NCI-H1092 treated with DMSO at 0.1 percent for 48 hours (cell line): ENCODE measurements at places on chromosomes 16 and 17.
A peak's percentile ranks its signal among the peaks of the same experiment; 100 is the strongest.

GRCh38 chr17:5672815-5673430, 88.6 kb upstream of the NLRP1 start:
- no peak for DNase-seq

GRCh38 chr17:45147581-45148182, 593 bp upstream of the HEXIM1 start:
- DNase-seq, result peak; percentile 96

GRCh38 chr16:27515874-27516353, 33.8 kb downstream of the GTF3C1 start:
- no peak for DNase-seq

DNA sequence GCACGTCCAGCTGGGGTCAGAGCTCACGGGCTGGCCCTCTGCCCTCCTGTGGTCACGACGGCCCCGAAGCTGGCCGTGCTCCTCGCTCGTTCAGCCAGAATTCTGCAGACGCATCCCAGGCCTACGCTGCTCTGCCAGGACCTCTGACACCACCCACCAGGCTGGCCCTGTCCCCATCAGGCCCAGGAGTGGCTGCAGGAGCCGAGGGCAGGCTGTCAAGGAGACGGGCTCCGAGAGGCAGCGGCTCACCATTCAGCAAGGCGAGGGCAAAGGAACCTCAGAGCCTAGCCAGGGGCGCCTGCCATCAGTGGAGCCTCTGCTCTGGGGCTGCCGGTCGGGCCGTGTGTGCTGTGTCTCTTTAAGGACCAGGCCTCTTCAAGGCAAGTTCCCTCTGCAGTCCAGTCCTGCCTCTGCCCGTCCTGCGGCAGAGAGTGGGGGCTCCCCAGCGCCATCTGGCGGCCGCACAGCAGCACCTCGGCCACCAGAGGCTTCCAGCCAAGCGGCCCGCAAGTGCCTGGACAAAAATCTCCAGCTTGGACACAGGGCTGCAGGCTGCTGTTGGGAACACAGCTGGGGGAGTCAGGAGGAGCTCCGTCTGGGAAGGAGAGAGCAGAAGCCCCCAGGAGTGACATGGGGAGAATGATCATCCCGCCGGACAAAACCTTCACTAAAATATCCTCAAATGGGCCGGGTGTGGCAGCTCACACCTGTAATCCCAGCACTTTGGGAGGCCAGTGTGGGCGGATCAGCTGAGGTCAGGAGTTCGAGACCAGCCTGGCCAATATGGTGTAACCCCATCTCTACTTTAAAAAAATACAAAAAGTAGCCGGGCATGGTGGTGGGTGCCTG, 7.4 kb upstream of the ABR start:
- DNase-seq, result peak; percentile 13

DNA sequence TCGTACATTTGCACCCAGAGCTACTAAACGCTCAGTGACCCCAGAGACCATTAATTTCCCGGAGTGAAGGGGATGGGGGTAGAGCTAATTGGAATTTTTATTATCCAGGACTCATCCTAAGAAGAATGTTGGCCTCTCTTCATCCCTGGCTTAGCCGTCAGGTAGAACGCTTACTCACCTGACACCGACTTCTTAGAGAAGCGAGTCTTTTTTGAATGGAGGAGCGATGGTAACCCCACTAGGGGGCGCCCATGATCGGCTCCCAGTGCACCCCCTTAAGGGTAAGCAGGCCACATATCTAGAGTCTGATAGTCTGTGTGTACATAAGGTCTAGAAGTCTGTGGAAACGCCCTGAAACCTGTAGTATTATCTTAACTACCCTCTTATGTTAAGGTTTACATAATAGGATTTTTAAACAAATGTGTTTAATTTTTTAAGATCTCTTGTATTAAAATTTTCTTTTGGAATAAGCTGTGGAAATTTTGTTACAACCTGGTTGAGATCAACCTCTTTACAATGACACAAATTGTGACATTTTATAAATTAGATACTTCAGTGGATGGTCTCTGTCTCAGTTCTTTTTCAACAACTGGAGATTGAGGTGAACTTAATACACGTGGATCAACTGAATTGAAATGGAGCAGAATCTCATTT, 229.8 kb downstream of the CPPED1 start:
- DNase-seq, result peak; percentile 49

- DNase-seq, result no peak
These were observed 22.1 kb downstream of the NOS2 start for GRCh38 chr17:27778183-27778582.
